Right kidney (tissue), 9 donors: ENCODE measurements at places on chromosomes 7 and 10.

- no peak for DNase-seq
Observed at GRCh38 chr7:143288836-143289235, 685 bp downstream of the CASP2 start.

DNA sequence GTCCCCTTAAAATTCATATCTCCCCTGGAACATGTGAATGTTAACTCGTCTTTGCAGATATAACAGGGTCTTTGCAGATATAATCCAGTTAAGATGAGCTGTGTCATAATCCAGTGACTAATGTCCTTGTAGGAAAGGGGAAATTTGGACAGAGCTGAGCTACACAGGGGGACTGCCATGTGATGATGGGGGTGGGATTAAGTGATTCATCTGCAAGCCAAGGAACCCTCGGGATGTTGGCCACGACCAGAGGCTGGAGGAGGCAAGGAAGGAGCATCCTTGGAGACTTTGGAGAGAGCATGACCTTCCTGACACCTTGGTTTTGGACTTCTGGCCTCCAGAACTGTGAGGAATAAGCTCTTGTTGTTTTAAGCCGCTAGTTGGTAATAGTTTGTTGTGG is 153.9 kb upstream of the PCBD1 start:
- no peak for DNase-seq

DNA sequence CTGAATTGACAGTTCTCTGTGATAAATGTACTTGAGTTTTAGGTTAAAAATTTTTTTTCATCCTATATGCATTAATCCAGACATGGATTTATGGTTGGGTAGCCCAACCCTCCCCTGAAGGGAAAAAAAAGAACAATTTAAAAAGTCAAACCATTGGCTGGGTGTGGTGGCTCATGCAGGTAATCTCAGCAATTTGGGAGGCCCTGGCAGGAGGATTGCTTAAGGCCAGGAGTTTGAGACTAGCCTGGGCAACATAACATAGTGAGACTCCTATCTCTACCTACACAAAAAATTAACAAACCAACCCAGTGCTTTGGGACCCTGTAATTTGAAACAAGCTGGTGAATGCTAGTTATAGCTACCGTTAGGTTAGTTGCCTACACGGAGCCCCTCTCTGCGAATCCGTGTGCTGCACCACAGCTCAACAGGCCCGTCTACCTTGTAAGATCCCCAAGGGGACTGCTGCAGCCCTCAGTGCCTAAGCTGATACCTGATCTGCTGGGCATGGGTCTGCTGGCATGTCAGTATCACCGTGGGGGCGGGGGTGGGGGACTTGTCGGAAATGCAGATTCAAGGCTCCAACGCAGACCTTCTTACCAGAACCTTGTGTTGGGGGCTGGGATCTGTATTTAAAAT is 32.8 kb downstream of the TSPAN14 start:
- no peak for DNase-seq

- no peak for DNase-seq
Observed at GRCh38 chr7:150961510-150962289, 16.4 kb downstream of the KCNH2 start.

- no peak for DNase-seq
Observed at GRCh38 chr10:73076360-73077183, 20.1 kb downstream of the P4HA1 start.

DNA sequence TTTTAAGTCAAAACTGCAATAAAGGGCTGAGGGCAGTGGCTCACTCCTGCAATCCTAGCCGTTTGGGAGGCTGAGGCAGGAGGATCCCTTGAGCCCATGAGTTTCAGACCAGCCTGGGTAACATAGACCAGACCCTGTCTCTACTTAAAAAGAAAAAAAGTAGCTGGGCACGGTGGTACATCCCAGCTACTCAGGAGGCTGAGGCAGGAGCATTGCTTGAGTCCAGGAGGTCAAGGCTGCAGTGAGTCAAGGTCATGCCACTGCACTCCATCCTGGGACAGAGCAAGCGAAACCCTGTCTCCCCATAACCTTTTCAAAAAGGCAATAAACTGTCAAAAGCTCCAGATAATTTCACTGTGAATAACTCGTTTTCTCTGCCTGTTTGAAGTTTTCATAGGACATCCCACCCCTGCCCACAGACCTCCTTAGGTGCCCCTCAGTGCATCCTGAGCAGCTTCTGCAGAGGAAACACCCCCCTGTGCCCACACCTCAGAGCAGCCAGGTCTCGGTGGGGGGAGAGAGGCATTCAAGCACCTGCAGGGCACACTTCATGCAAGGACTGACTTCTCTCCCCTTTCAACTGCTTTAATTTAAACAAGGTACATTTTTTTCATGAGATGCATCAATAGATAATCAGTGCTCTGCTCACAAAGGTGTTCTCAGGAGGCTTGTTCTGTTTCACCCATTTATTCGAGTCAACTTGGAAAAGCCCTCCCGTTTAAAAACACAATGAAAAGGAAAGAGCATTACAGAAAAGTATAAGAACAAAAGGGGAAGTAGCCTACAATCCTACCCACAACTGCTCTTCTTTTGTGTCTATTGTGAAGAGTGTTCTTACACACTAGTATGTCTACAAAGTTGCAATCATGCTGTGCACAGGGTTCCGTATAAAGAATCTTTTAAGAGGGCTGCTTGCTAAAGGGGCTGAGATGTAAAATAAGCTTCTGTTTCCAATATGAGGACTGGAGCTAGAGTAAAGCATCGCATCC is 104.9 kb downstream of the KMT2E start:
- no peak for DNase-seq

GRCh38 chr10:15841696-15842095 is 18.6 kb downstream of the MINDY3 start:
- no peak for DNase-seq

DNA sequence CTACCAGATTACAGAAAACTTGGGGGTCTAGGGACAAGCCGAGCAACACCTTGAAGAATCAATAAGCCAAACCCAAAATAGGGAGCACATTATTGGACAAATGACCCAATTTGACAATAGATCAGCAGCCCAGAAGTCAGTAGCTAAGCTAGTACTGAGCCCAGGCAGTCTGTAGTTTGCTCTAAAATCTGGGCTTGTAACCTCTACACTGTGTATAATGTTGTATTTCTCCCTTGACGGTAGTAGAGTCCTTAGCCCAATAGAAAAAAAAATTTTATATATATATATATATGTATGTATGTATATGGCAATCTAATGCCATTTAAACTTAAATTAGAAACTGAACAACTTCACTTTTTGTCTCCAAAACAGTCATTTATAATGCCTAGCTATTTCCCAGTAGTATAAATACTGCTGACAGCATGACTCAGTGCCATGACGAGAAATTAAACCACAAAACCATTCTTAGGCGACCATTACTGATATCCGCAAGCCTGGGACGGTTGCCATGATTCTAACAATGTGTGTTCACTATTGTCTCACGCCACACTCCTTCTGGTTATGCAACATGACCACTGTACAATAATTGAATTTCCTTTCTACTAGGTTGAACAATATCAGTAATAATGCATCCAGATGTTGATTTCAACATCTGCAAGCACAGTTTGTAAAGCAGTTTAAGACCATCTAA is 110.5 kb downstream of the IPMK start:
- no peak for DNase-seq

DNA sequence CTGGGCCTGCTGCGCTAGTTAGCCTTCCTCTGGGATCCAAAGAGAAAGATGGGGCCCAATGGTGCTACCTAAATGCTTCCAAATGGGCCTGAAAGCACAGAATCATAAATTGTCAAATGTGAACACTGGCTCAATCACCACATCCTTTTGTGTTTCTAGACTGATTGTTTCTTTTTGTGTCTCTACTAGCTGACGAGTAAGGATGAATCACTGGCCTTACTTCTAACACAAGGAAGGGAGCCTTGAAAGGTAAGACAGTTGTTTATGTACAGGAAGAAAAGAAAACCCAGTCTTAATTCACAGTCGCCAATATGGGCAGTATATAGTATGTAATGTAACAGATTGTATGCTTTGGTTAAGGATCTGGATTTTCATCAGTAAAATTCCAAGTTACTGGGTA is 89.5 kb downstream of the ZNF92 start:
- DNase-seq, result no peak

- DNase-seq, result peak; percentile 41
Observed at GRCh38 chr10:110137142-110137545, 70.3 kb upstream of the MXI1 start.

GRCh38 chr10:87846023-87846422 is 17.3 kb downstream of the KLLN start:
- DNase-seq, result no peak

DNA sequence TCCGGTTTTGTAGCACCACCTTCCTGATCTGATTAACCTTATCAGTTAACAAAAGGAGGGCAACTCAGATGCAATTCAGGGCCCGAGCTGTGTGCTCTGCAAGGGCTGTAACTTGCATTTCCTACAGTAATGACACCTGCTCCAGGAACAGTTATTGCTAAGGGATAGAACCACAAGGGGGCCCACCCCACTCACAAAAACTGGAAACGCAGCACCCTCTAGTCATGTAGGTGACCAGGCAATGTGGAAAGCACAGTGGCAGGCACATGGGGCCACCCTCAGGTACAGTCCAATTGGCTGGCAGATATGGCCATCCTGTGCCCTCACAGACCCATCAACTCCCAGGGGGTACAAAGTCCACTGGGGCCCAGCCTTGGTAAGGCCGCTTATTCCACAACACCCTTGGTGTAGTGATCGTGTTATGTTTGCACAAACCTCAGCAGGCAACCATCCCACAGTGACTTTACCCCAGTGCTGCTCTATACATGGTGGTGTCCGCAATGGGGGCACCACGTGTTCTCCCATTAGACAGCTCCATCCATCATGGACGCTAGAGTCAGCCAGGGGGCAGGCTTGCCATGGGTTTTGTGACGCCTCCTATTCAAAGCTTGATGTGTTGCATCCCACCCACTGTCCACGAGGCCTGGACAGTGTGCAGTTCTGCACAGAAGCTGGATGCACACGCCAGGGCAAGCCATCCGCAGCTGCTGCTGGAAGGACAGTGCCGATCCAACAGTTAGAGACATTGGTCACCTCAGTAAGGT is 9.4 kb downstream of the RNF133 start:
- no peak for DNase-seq
